ENCODE measurements at places on chromosomes 16 and 17. TPM values are rescaled to one million over a fixed set of nuclear protein-coding genes. Genes with fewer than 3 reads are reported as not detected.

Gene KRT40
- not detected for total RNA-seq

DNA sequence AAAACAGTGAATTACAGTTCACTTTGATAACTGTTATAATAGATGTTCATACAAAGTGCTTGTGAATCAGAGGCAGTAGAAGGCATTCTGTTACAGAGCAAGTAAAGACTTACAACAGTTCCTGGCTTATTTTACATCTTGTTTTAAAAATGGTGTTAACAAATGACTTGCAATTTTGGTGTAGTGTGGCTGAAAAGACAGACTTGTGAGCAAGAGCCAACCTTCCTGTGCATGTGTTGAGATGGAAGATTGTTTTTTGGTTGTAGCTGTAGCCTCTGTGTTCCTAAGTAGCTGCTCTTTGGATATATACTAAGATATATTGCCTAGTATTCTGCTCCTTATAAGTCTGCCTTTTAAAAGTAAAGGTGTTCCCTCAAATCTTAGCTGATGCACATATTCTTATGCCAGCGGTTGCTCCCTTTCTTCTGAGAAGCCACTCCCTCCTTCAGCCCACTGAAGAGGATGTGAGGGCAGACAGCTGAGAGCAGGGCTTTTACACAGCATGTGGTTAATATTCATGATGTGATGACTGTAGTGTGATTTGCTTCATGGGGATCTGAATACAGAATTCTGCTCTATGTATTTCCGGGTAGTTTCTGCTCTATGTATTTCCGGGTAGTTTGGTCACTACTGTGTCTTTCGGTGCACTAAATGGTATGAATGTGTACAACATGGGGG lies 182.3 kb downstream of the PHKB start:
- no peak for DNase-seq

GRCh38 chr17:43454868-43455267 lies 28.9 kb upstream of the DHX8 start:
- no peak for DNase-seq

GRCh38 chr16:88406096-88407041 lies 23.6 kb downstream of the ZNF469 start:
- DNase-seq = no peak

GRCh38 chr17:78132084-78132676 lies 1.6 kb downstream of the TMC8 start:
- DNase-seq = no peak
